BJ (cell line): ENCODE measurements at places on chromosomes 13 and 19.

DNA sequence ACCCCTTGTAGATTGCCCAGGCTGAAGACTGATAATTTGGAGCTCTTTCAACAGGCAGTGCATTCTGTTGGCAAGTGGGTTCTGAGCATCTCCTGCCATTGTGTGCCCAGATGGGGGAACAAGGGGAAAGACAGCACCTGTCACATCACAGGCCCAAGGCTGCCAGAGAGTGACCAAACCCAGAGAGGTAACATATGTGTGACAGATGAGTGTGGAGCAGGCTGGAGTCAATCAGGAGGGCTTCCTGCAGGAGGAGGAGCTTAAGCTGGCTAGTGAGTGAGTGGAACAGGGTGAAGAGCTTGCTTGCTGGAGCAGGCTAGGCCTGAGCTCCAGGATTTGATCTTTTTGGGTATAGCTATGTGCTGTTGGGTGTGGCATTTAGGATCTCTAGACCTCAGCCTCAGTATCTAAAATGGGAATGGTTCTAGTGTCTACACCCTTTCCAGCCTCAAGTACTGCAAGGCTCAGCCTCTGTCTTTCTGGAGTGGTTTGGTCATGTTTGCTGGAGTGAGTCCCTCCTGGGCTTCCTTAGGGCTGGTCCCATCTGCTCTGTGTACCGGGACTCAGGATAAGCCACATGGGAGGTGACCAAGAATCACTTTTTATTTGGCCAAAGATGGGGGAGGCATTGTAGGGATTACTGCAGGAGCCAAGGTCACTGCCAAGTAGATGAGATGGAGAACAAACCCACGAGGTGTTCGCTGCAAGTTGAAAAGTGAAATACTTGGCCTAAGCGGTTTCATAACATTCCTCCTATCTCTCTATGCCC is 152.4 kb upstream of the TSHZ3 start:
- DNase-seq = no peak

GRCh38 chr13:96816874-96817273 is 177.4 kb downstream of the OXGR1 start:
- DNase-seq = no peak

DNA sequence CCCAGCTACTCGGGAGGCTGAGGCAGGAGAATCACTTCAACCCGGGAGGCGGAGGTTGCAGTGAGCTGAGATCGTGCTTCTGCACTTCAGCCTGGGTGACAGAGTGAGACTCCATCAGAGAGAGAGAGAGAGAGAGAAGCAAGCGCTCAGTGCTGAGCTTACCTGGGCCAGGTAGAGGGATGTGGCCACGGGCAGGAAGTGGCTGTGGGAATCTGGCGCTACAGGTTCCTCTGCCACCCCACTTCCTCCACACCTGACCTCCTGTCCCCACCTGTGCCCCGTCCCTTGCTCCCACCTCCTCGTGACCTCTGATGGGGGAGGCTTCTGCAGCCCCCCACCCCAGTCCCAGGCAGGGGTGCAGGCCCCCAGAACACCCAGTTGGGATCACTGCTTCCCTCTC is 1.0 kb upstream of the NCCRP1 start:
- DNase-seq = no peak

GRCh38 chr19:6730153-6730804 is 7.1 kb downstream of the GPR108 start:
- DNase-seq = no peak

GRCh38 chr13:51397262-51397941 is 55.4 kb downstream of the INTS6 start:
- peak; percentile 81 for DNase-seq

DNA sequence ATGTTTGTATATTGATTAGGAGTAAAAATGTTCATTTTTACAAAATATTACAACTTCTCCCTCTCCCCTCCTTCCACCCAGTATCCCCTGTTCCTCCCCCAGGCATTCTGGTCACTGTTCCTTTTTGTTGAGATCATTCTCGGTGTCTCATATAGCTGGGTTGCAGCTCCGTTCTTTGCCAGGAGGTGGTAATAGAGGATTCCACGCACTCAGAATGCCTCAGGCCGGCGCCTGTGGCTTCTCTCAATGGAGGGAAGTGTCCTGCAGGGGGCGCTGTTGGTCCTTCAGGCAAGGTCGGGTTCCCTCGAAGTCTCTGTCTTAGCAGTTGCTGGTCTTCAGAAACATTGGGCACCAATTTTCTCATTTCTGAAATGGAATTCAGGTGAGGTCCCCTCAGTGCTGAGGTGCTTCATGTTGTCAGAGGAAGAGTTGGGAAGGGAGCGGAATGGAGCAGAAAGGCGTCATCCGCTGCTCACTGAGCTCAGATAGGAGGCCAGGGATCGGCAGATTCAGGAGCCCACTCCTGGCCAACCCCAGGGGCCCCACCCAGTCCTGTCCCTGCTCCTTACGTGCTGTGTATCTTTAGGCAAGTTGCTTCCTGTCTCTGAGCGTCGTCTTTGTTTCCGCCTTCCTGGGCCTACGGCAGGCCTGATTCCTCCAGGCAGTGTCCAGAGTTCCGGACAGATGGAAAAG is 10.3 kb upstream of the GARIN5A start:
- DNase-seq = no peak

- no peak for DNase-seq
Observed at GRCh38 chr13:21309542-21310172, 133.2 kb downstream of the MRPL57 start.

GRCh38 chr19:1274852-1275259 is 474 bp upstream of the FAM174C start:
- DNase-seq = no peak

DNA sequence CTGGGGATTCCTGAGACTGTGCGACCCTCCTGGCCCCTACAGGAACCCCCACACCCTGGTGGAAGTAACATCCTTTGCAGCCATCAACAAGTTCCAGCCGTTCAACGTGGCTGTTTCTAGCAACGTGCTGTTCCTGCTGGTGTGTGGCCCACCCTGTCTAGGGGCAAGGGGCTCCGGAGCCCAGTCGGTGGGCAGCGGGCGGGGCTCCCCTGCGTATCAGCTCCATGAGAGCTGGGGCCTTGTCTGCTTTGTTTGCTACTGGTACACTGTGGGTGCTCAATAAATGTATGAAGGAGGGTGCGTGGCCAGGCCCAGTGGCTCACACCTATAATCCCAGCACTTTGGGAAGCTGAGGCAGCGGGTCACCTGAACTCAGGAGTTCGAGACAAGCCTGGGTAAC is 10.9 kb downstream of the MPND start:
- no peak for DNase-seq

DNA sequence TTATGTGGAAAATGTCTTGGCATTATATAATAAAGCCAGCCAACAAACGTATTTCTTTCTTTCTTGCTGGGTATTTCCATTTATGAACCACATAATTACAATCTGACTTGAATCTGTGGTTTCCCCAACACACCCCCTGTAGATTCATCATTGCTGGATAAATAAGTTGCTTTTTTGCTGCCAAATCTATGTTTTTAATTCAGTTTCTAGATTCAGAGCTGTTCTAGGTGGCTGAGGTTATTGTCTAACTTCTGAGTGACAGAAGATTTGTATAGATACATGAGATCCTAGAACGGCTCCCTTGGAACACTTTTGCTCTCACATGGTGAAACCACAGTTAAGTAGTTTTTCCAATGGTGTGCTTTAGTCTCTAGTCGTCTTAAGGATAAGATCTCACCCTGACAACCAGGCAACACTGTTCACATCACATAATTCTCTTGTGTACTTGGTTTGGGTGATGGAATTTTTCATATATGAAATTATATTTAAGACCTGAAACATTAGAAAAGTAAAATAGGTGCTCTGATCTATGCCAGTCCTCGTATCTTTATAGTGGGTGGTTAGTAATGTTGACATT is 239.1 kb downstream of the KLF12 start:
- no peak for DNase-seq
